ENCODE measurements at places on chromosomes 7 and 10. TPM values are rescaled to one million over a fixed set of nuclear protein-coding genes. Genes with fewer than 3 reads are reported as not detected.

TRIM74 gene
- total RNA-seq: not detected

SHH gene
- total RNA-seq: 0.72 TPM

RBM20 gene
- total RNA-seq: under 0.01 TPM

TMEM213 gene
- not detected for total RNA-seq
